ENCODE measurements at places on chromosomes 5 and 9. TPM values are rescaled to one million over a fixed set of nuclear protein-coding genes. Genes with fewer than 3 reads are reported as not detected.
A peak's percentile ranks its signal among the peaks of the same experiment; 100 is the strongest.

- no peak for DNase-seq
These were observed 124.6 kb downstream of the GNAQ start for GRCh38 chr9:77906991-77907390.

DNA sequence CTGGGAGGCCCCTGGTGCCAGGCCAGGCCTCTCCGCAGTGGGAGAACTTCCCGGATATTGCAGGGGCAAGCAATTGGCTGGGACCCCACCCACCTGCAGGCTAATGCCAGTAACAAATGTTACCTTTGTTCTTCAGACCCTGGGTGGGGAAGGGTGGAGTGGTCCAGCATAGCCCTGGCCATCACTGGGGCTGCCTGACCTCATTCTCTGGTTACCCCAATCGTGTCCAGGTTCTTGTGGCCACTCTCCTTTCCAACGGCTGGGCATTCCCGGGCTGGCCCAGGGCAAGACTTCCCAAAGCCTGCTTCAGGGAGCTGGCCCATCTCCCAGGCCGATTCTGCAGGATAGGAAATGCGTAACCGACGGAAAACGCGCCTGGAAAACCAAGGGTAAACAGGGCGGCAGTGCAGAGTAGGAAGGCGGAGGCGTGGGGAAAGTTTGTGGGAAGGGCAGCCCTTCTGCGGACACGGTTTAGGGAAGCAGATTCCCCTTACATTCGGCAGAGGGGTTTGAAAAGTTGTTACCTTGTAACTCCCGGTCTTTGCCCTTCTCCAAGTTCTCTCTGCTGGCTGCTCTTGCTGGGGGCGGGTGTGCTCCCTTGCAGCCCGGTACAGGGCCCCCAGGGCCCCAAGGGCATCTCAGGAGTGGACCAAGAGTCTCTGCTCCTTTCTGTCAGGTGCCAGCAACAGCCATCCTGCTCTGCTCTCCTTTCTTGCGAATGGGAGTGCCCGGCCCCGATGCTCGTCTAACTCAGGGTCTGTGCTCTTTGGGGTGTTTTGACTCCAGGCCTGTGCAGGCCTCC, 3.5 kb downstream of the NRARP start:
- DNase-seq, result peak; percentile 64

- DNase-seq, result no peak
These were observed 21.7 kb upstream of the GLIS3 start for GRCh38 chr9:4321554-4321953.

DNA sequence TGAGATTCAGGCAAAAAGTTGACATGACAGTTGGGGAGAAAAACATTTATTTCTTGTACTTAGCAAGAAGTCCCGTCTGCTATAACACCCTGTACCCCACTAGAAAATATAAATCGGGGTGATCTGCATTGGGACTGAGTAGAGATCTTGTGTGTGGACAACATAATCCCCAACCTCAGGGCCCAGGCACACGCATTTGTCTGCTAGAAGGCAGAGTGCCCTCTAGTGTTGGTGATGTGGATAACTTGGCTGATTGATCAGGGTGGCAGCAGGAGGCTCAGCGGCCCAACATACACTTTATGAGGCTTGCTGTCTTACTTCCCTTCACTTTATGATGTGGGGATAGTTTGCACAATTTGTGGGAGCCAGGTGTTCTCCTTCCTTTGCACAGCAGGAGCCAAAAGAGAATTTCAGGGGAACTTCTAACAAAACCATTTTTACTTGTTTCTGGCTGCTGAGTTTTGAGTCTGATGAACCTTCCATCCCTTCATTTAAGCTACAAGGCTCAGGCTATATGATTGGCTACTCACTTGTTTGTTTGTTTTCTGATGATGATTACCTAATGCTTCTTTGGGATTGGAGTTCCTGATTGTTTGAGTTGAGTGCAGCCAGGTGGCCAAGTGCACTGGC, 263.2 kb downstream of the DMAC1 start:
- DNase-seq, result no peak

GRCh38 chr9:34169125-34169524, 9.7 kb upstream of the UBAP1 start:
- DNase-seq, result peak; percentile 7

GRCh38 chr9:130446101-130446861, 1.5 kb downstream of the ASS1 start:
- peak; percentile 82 for DNase-seq

Gene SERF1A
- total RNA-seq, result 8.9 TPM

Gene PCDH1
- 66.6 TPM for total RNA-seq

Gene ARID3C
- not detected for total RNA-seq

Measured in upper lobe of right lung (tissue), 1 donor.